NCI-H2081 (cell line): ENCODE measurements at places on chromosomes 2 and 18.
A peak's percentile ranks its signal among the peaks of the same experiment; 100 is the strongest.

- DNase-seq: no peak
These were observed 116.5 kb upstream of the FOSL2 start for GRCh38 chr2:28276076-28276618.

GRCh38 chr2:9106338-9107167 lies 100.1 kb upstream of the ASAP2 start:
- peak; percentile 94 for DNase-seq

- DNase-seq: no peak
These were observed 1038.3 kb downstream of the DPP10 start for GRCh38 chr2:115480741-115481140.

DNA sequence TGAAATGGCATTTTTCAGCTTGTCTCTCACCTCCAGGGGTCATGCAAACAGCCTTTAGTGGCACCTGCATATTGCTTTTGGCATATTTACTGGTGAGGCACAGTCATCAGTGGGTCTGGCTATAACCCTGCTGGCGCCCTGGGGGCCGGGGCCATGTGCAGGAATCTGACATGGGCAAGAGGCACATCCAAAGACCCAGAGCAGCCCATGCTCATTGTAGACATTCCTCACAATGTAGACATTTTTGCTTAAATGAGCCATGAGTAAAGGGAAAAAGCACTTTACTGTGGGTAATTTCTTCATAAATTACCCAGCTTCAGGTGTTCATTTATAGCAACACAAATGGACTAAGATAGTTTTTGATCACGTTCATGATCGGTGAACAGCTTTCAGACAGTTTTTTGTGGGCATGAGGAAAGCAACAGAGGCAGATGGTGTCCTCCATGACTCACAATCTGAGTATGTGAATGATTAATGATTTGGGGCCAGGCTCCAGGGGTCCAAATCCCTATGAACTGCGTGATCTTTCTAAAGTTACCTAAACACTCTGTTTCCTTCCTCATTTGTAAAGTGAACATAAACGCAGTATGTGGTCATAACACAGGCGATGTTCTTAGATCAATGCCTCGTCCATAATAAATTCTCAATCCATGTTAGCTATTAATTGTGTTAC lies 85.8 kb downstream of the LIPG start:
- no peak for DNase-seq

DNA sequence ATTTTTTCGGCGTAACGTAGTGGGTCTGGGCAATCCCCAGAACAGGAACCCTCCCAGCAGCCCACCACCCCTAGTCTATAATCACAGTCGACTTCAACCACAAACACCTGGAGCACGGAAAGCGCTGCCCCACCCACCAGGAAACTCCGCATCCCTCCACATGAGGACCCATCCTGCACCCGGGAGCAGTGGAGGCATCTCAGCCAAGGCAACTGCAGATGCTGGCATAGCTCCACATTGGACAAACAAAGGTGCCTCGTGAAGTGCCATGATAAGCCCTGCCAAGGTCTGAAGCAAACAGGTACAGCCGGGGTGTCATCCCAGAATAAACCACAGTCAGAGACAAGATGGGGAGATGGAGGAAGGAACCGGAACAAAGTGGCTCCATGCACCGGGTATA lies 24.3 kb upstream of the COPS8 start:
- no peak for DNase-seq

GRCh38 chr2:193980599-193980998 lies 1676.4 kb upstream of the SLC39A10 start:
- no peak for DNase-seq

DNA sequence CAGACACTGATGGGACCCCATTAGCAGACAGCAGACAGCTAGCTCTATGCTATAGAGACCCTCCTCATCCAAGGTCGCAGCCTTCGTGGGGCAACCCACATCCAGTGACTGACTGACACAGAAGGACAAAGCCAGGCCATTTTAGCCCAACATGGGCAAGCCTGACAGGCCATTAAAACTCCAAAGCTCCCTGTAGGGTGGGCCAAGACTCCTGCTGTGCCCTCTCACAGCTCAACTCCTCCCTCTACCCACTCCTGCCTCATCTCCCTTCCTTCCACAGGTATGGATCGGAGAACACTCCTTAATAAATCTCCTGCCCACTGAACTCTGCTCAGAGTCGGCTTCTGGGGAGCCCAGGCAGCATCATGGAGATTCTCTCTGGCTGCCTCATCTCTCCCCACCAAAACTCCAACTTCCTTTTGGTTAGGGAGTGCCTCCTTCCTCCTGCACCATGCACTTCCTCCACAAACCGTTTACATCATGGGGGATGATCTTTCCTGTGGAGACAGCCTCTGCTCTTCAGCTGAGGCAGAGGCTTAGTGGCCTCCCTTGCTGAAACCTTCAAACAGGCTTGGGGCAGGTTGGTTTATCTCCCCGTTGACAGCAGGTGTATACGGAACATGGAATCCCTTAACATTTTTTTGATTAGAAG lies 86.5 kb downstream of the ACTR3 start:
- no peak for DNase-seq

DNA sequence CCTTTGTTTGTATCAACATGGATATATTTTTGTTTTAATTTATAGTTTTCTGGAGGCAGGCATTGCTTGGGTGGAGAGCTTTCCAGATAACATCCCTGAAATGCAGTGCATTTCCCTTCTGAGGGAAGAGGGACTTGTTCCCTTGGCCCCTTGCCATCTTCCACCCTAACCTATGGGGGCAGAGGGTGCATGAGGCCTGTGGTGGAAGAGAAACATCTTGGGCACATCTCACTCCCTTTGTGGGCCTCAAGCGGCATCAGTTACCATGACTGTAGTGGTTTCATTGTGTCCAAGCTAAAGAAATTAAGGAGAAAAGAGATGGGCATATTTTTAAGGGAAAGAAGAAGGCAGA lies 5.3 kb upstream of the RPL37A start:
- no peak for DNase-seq

DNA sequence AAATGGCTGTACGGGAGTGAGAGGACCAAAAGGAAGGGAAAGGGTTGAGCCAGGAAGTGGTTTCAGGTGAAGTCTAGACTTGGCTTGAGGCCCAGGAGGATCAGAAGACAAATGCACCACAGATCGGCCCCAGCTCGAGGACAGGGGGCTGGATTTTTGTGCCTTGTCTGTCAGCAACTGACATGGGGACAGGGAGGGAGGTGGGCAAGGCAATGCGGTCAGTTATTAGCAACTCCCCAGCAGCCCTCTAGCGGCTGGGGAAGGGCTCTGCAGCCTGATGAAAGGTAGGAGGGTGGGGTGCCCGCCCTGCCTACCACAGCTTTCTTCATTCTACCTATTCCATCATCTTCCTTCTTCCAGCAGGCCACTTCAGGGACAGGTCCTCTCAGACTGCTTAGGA lies 50.0 kb downstream of the CPO start:
- peak; percentile 16 for DNase-seq

- DNase-seq: peak; percentile 7
These were observed 131.6 kb downstream of the CDH2 start for GRCh38 chr18:28045176-28045810.

DNA sequence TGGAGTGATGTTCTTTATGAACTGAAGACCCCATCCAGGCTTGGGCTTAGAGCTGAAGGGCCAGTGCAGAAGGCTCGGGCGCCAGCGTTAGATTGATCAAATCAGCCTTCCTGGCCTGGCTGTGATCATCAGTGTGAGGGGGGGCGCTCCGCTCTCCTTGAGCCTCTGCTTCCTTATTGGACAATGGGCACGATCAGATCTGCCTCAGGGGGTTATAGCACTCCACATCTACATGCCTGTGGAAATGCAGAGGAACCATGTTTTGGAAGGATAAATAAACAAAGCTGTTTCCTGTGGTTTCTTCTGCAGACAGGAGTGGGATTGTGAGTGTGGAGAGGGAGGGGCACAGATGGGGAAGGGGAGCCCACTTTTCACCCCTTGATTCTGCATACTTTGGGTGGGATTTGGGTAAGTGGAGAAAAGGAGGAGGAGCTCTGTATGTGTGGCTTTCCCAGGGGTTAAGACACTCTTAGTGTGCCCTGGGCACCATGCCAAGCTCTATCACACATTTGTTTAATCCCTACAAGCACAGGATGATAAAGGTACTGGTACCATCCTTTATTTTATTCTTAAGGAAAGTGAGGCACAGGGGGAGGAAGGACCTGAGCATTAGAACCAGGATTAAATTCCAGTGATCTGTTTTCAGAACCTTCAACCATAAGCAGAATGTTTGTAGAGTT lies 150.5 kb downstream of the EN1 start:
- DNase-seq: no peak

DNA sequence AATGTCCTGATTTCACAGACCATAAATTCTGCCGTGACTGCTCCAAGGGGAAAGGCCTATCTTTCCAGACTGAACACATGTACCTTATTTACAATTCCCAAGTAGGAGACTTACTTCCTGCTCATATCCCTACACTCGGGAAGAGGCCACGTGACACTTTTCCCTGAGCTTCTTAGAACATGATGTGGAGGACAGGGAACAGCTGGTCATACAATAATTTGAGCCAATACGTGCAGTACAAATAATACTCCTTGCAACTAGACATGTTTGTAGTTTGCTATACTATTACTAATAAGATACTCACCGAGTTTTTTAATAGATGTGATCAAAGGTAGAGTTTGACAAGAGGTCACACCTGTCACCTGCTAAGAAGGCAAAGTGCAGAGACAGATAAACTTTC lies 256.4 kb downstream of the SP3 start:
- no peak for DNase-seq
